ENCODE measurements at places on chromosomes 16 and 17. TPM values are rescaled to one million over a fixed set of nuclear protein-coding genes. Genes with fewer than 3 reads are reported as not detected.

TPPP3 gene
- 0.54 TPM for total RNA-seq

NKD1 gene
- not detected for total RNA-seq

FAM234A gene
- 30.3 TPM for total RNA-seq

P2RX1 gene
- not detected for total RNA-seq

ZNF213 gene
- 0.72 TPM for total RNA-seq

Measured in IMR-90 (cell line).